ENCODE measurements at places on chromosomes 6 and 20. TPM values are rescaled to one million over a fixed set of nuclear protein-coding genes. Genes with fewer than 3 reads are reported as not detected.

Gene UNC5CL
- polyA plus RNA-seq: 41.3 TPM

Gene ACSS2
- 56.2 TPM for polyA plus RNA-seq

Gene CALHM4
- polyA plus RNA-seq: not detected

Gene RPP21
- 80.8 TPM for polyA plus RNA-seq

Gene FGD2
- 5.2 TPM for polyA plus RNA-seq

Gene GNRH2
- polyA plus RNA-seq: 93.8 TPM

Gene IL17F
- not detected for polyA plus RNA-seq

Gene SRXN1
- polyA plus RNA-seq: 26.9 TPM

GRCh38 chr20:19688031-19688806 is 69.8 kb upstream of the RIN2 start:
- peak; percentile 83 for DNase-seq

- no peak for DNase-seq
These were observed 19.6 kb downstream of the SLC22A2 start for GRCh38 chr6:160238761-160239751.

GRCh38 chr6:45535933-45536332 is 158.2 kb upstream of the SUPT3H start:
- DNase-seq: peak; percentile 47

DNA sequence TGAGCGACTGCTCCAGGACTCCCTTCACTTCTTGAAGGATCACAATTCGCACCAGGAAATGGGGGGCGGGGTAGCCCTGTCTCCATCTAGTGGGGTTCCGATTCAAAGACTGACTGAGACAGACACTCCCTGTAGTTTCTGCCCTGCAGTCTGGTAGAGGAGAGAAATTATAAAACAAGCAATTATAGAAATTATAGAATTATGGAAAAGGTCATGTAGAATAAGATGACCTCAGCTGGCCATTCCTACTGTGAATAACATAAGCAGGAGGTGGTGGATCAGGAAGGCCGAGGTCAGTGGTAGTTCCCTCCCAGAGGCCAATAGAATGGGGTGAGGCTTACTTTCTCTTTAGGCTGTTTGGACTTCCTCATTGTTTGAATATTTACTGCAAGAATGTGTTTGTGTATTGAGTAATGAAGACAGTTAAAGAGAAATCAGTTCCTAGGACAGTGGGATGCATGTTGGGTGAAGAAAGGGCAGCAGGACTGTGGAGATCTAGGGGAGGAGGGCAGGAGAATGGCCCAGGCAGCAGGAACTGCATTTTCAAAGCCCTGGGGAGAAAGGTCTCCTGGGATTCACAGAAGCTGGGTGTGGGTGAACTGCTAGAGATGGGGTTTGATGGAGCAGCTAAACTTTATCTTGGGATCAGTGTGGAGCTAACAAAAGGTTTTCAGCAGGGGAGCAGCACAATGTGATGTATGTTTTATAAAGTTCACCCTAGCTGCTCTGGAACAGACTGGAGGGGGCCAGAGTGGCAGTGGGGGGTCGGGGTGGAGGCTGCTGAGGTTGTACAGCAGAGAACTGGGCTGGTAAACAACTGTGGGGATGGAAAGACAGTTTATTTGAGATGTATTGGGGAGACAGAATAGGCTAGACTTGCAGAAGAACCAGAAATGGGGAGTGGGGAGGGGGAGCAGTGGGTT is 2.1 kb downstream of the ZNF341 start:
- peak; percentile 73 for DNase-seq

DNA sequence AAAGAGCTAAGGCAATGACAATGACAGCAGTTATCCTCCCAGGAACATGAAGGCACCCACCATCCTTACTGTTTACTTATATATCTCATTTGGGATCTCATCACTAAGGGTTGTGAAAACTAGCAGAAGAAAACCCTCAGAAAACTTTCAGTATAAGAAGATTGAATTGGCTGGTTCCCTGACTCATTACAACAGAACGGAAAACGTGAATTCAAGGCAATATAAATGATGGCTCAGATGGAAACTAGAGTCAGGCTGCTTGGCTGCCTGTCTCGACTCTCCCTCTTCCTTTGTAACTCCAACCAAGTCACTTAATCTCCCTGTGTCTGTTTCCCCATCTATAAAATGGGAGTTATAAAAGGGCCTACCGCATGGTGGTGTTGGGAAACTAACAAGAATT is 387.1 kb upstream of the JARID2 start:
- no peak for DNase-seq

DNA sequence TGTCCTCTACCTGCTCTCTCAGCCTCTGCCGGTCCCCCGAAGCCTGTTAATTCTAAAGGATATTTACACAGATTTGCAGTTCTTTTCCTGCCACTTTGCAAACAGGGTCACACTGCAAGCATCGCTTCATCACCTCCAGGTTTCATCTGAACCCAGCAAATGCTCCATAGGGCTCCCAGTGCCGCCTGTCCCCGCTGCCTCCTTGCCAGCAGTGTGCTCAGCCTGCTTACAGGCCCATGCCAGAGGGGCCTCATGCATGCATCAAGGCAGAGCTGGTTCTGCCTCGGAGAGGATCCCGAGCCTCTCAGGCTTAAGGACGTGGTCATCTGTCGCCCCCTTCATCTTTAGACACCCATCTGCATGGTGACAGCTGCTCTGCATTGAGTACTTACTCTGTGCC is 10.5 kb downstream of the SIRPA start:
- DNase-seq: no peak

- DNase-seq: no peak
These were observed 16.6 kb downstream of the VSTM2L start for GRCh38 chr20:37919389-37920040.

DNA sequence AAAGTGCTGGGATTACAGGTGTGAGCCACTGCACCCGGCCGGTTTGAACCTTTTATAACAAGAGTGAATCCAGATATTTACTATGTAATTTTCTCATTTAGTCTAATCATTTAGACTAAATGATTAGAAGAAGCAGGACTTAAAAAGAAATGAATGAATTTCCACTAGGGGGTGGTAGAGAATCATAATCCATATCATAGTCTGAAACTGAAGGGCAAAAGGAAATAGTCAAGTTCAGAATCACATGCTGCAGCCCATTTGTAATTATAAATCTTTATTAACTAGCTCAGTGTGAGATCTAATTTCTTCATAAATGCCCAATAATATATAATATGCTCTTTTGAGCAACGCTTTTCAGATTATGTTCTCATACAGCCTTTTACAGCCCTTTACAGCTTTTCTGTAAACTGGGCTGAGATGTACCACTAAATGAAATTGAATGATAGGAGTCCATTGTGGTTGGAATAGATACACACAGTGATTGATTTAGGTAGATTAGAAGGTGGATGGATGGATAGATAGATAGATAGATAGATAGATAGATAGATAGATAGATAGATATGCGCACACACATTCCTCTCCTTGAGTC is 31.8 kb downstream of the PSMB9 start:
- DNase-seq: peak; percentile 81

DNA sequence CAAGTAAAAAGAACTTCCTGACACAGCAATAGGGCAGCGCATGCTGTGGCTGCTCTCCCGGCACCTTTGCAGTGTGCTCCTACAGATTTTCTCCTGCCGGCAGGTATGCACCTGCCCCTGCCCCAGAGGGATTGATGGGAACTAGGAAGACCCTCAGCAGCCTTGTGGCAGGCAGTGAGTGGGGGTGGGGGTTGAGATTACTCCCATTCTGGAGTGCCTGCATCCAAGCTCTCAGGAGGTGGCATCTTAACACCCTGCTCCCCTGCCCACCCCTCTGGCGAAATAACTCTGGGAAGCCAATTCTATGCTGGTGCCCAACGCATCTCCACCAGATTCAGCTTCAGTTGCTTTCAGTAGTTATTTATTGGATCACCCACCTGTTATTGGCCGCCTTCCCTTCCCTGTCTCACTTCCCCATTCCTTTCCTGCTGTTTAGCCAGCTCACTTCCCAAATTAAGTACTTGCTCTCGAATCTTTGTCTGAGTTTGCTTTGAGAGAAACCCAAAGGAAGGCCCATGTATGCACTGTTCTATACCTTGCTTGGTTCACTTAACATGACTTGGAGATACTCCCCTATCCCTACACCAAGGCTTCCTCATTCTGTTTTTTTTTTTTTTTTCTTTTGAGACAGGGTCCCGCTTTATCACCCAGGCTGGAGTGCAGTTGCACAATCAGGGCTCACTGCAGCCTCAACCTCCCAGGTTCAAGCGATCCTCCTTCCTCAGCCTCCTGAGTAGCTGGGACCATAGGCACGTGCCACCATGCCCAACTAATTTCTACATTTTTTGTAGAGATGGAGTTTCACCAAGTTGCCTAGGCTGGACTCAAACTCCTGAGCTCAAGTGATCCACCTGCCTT is 29.3 kb upstream of the SLC23A2 start:
- no peak for DNase-seq
